ENCODE measurements at places on chromosomes 7 and 10. TPM values are rescaled to one million over a fixed set of nuclear protein-coding genes. Genes with fewer than 3 reads are reported as not detected.
A peak's percentile ranks its signal among the peaks of the same experiment; 100 is the strongest.

POU6F2 gene
- 0.40 TPM for total RNA-seq

GRCh38 chr10:121608469-121609190 lies 10.4 kb upstream of the FGFR2 start:
- DNase-seq, result peak; percentile 26

- DNase-seq, result peak; percentile 51
Observed at GRCh38 chr10:58384095-58384494, 1.1 kb upstream of the TFAM start.

GRCh38 chr10:86167121-86167761 lies 199.4 kb downstream of the GRID1 start:
- DNase-seq, result no peak

All from OCI-LY7 (cell line).